ENCODE measurements at places on chromosomes 6 and 20. TPM values are rescaled to one million over a fixed set of nuclear protein-coding genes. Genes with fewer than 3 reads are reported as not detected.

- DNase-seq = no peak
These were observed 23.4 kb downstream of the IL22RA2 start for GRCh38 chr6:137150072-137150471.

DNA sequence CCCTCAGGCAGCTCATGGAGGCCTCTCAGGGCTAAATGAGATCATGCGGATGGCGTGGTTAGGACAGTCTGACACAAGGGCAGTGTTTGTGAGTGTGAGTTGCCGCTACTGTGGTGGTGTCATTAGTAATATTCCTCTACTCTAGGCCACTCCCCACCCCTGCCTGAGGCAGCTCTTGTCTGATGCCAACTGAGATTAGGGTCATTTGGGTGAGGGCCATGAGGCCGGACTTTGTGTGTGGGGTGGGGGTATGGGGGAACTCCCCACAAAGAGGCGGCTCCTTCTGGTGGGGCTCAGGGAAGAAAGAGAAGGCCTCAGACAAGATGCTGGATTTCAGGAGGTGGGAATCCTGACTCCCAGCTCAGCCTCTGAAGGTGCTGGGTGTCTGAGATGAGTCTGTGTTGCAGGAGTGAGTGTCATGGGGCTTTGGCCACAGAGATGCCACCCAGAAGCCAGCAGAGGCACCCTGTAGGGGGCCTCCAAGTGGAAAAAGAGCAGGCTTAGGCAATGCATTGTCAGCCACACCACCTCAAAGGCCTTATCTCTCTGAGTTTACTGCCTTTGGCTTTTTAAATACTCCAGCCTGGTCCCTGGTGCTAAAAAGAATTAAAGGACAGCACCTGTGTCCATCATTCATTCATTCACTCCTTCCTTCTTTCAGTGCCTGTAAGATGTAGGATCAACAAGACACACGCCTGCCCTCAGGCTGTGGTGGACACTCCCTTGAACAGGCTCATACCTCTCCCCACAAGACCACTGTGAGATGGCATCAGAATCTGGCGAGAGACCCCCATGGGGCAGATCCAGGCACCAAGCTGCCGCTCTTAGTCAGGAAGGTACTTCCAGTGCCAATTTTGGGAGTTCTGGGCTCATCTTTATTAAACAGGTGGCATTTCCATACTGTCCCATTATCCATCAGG, 175.2 kb downstream of the MRPL14 start:
- no peak for DNase-seq

DNA sequence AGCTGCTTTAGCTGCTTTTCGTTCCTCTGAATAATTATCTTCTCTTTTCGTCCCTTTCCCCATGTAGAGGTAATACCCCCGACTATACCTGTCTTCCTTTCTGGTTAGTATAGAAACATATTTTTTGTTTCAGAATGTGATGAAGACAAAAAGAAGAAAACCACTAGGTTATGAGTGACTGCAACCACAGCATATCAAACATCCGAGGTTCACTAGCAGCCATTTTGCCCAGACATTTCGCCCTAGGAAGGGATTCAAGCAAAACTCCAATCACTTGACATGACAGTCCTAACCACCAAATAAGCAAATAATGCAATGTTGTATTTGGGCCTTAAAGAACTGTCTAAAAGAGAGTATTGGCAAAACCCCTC, 9.4 kb downstream of the SNX5 start:
- no peak for DNase-seq

SLC16A10 gene
- total RNA-seq = 24.4 TPM

- DNase-seq = no peak
These were observed 76.1 kb downstream of the HIVEP2 start for GRCh38 chr6:142868917-142869316.

DNA sequence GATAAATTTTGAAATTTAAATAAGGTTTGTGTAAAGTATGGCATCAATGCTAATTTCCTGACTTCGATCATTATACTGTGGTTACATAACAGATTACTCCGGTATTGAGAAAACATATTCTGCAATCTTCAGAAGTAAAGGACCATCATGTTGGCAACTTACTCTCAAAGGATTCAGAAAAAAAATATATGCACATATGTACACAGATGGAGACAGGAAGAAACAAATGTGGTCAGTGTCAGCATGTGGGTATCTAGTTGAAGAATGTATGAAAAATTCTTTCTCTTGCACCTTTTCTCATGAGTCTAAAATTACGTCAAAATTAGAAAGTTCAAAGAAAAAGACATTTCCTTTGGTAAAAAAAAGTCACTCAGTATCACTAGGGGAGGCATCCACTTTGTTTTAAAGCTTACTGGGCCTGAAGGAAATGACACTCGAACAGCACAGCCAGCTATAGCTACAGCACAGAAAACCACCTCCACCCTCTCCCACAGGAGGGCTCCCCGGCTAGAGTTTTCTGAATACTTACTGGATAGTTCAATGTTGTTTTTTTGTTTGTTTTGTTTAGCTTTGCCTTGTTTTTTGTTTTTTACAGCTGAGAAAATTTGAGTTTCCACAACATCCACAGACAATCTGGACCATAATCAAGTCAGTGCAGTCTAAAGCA, 317.2 kb upstream of the AGPAT4 start:
- DNase-seq = no peak

NELFCD gene
- total RNA-seq = 66.3 TPM

- no peak for DNase-seq
These were observed 223.0 kb downstream of the QKI start for GRCh38 chr6:163637524-163637923.

DNA sequence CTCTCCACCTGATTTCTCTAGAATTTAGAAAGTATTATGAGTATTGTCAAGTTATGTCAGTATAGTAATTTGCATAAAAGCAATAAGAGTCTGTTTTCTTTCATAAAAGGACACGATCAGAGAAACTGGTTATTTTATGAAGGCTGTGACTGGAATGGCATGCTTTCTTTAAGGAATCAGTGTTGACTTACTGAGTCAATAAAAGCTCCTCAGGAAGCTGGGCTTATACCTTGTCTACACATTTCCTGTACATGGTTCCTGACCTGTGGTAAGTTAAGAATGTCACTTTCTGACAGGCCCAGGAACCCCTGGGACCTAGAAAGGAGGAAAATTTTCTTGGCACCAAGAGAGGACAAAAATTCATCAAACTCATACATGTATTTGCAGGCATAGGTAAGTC, 1224.0 kb upstream of the ADGRB3 start:
- no peak for DNase-seq

DNA sequence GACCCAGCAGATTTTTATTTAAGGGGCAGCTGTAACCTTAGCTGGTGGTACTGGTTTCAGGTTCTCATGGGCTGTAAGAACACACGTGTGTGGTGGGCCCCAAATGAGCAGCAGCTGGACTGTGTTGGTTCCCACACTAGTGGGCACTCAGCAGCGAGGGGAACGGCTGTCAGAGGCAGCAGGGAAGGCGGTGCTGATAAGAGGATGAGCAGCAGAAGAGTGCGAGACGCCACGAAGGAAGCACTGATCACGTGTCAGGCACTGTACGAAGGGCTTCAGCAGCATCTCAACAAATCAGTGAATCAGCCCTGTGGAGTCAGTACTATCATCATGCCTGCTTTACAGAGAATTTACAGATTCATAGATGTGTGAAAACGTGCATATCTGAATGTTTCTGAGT, 41.0 kb upstream of the EMILIN3 start:
- no peak for DNase-seq

OTOR gene
- total RNA-seq = not detected

TSPYL1 gene
- 188 TPM for total RNA-seq

C6orf15 gene
- not detected for total RNA-seq

DNA sequence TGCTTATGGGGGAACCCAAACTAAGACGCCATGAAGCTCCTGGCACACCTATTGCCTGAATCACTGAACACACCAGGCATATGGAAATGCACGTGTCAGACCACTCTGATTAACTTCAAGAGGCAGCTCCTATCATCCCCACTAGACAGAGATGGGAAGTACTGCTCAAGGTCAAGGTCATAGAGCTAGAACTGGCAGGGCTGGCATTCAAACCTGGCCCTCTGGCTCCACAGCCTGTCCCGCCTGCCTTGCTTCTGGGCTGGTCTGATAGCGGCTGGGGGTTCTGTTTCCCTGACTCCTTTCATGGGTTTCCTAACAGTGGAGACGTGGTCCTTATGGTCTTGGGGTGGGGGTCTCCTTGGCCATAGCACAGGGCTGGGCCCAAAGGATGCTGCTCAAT, 22.6 kb upstream of the DSN1 start:
- no peak for DNase-seq

DNA sequence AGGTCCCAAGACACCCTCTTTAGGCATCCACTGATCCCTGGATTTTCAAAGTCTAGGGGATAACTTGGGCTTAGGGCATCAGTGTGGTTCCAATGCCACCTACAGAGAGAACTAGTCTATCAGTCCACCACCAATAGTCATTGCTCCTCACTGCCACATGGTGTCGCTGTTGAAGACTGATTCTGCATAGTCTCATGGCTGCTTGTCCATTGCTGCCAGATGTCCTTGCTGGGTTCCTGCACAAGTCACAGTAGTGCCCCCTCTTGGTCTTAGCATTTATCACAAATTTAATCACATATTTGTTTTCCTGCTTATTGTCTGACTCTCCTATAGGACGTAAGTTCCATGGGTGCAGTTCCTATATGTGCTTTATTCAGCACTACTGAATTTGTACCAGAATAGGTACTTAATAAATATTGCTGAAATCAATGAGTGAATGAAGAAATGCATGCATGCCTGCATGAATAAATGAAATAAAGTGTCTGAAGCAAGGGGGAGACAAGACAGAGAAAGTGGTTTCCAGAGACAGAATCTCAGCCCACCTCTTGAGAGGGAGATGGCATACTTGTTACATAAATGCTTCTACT, 45.9 kb upstream of the RALY start:
- DNase-seq = no peak

DNA sequence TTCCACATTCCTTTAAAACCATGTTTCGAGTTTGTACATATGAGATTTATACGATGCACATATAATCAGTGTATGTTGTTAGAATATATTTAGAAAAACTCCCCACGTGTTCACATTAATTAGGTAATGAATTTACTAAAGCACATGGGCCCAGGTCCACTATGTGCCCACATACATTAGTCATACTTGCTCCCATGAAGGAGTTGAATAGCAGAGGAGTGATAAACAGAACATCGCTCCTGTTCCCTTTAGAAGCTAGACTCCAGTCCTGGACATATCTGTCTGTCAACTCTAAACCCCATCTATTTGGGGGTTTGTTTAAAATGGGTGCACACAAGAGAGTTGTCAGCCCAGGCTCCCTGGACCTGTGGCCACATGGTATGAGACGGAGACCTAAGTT, 108.1 kb upstream of the TIAM2 start:
- DNase-seq = no peak

FAM83C gene
- total RNA-seq = not detected

DNA sequence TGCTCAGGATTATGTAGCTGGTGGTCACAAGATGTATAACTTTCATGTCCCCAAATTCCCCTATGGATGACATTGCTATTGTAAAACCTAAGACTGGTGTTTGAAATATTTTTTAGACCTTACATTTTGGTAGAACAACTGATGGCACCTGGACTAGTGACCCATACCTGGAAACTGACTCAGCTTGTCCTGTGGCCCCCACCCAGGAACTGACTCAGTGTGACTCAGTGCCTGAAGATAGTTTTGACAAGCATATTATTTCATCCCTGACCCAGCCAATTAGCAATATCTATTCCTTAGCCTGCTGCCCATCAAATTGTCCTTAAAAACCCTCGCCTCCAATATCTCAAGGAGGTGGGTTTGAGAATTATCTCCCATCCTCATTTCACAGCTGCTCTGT, 90.9 kb upstream of the GRIK2 start:
- no peak for DNase-seq

GRCh38 chr6:130783416-130784107, 43.6 kb upstream of the SMLR1 start:
- DNase-seq = no peak

DNA sequence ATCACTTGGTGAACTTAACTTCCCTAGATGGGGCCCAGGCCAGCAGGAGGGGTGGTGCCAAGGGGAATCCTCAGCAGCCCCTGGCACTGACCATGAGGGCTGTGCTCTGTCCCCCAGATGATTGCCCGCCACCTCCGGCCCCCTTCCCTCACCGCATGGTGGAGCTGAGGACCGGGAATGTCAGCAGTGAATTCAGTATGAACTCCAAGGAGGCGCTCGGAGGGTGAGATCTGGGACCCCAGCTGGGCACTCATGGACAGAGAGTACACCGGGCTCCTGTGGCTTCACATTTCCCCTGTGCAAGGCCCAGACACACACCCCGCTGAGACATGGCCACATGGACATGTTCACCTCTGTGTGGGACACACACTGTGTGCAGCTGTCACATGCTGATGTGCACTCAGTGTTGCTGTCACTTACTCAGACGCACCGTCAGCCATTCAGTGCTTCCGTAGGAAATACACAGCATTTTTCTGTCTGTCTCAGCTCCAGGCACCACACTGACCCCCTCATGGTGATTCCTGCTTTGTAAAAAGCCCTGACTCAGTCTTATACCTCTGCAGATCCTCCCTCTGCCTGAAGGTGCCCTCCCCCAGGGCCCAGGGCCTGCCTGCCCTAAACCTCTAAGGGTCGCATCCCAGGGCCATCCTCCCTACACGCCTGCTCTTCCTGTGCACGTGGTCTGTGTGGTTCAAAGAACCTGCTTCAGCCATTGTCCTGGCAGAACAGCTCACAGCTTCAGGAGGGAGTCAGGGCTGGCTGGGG, 4.4 kb downstream of the MYLK2 start:
- no peak for DNase-seq

DNA sequence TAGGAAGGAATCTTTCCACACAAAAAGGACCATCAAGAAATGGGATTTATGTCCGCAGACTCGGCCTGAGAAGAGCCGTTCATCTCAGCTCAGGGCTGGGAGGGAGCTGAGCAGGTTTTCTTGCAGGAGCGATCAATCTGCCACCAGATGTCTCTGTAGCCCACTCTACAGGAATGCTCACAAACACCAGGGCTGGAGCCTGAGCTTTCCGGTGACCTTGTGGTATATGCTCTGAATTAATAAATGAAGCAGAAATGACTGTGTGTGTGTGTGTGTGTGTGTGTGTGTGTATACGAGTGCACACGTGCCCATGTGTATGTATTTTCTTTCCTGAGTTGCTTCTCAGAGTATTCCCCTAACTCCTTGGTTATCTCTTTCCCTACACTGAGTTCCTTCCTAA, 12.0 kb downstream of the CD83 start:
- DNase-seq = peak; percentile 28
